ENCODE measurements at places on chromosomes 11 and 22.

DNA sequence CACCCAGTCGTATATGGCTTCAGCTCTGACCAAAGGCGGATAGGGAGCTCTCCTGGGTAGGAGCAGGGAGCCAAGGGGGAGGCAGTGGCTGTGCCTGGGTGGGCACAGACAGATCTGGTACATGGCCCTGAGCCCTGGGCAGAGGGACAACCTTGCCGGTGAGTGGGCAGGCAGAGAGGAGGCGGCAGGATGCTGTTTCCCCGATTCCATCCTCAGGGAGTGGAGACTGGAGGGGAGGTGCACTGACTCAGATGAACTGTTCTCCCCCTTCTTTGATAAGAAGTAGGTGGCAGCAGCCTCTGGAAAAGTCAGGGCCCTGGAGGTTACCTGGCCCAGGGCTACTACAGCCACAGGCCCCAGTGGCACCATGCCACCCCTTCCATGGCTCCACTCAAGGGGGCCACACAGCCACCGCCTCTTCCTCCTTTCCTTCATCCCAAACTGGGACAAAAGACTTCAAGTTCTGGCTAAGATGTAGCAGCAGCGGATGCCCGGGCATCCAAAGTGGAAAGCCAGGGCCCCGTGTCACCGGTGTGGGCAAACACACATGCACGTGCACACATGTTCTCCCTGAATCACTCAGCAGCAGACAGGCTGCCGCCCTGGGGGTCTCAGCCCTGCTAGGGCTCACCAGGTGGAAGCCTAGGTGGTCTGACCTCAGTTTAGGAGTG lies 13.4 kb downstream of the CXCR5 start:
- DNase-seq, result no peak

GRCh38 chr11:66311470-66311964 lies 5.3 kb downstream of the CD248 start:
- no peak for DNase-seq

- no peak for DNase-seq
These were observed 28.0 kb upstream of the L3MBTL2 start for GRCh38 chr22:41177040-41177621.

GRCh38 chr11:70698871-70699270 lies 300.5 kb downstream of the CTTN start:
- no peak for DNase-seq

GRCh38 chr22:17152340-17152739 lies 6.7 kb downstream of the HDHD5 start:
- no peak for DNase-seq

- no peak for DNase-seq
These were observed 30.1 kb upstream of the OAF start for GRCh38 chr11:120180551-120181232.

DNA sequence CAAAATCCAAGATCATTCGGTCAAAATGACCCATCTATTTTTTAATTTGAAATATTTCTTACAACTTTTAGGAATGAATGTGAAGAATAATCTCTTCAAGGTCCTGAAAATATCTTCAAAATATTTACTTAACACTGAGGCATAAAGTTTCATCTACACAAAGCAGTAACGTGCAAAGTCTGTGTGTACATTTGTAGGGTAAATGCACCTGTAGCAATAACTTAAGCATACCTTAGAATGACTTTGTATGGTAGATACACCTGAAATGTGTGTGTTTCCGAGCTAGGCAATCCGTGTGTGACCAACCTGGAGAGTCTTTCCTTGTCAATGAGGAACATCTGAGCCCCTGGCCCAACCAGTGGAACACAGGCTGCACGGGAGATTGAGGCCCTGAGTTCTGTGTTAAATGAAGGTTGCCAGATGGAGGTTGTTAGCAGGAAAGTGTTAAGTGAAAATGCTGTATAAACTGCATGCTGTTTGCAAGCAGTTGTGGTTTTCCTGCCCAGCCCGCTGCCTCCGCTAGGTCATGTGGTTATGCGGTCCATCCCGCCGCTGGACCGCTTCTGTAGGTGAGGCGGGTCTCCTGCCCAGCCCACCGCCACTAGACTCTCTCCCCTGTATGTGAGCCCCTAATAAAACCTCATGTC lies 7.6 kb upstream of the CTR9 start:
- DNase-seq, result no peak

DNA sequence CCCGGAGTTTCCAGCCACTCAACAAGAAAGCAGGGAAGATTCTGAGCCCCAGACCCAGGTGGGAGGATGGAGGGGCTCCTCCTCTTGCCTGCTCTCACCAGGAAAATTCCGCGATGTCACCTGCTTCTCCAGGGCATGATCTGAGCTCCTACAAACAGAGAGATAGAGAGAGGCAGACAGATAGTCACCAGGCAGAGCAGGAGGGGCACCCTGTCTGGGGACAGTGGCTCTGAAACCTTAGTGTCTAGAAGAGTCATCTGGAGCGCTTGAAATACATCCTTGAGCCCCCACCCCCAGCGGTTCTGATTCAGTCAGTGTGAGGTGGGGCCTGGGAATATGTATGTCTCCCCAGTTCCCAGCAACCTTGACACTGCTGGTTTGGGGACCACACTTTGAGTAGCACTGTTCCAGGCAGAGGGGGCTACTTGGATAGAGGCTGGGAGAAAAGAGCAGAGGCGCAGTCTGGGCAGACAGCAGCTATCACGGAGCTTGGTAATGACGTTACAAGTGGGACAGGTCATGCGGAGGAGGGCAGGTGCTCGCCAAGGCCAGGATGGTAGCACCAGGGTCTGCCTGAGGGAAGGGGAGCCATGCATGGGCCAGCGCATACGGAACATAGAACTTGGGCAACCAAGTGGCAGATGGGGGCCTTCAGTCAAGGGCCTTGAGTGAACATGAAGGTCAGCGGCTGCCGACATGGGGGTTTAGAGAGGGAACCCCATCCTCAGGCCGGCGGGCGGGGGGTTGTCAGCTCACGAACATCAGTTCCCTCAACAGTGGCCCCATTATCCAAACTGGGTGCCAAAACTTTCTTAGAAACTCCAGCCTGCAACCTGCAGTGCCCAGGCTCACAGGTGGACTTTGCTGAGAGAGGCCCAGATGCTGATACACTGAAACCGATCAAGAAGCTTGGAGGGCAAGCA lies 60.9 kb upstream of the MYEOV start:
- DNase-seq, result no peak

DNA sequence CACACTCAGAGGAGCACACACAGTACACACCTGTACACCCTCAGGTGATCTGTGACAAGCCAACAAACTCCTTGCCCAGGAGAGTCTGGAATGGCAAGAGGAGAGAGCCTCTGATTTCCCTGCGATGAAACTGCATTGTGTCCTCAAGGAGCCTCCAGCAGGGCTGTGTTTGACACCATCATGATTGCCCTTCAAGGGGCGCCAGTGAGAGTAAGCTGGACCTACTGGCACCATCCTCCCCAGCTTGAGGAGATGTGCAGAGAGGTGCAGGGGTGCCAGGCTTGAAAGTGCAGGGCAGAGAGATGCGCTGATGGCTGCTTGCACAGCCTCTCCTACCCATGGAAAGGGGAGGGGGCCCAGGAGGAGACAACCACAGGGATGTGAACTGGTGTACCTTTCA lies 188.8 kb upstream of the CADM1 start:
- no peak for DNase-seq

DNA sequence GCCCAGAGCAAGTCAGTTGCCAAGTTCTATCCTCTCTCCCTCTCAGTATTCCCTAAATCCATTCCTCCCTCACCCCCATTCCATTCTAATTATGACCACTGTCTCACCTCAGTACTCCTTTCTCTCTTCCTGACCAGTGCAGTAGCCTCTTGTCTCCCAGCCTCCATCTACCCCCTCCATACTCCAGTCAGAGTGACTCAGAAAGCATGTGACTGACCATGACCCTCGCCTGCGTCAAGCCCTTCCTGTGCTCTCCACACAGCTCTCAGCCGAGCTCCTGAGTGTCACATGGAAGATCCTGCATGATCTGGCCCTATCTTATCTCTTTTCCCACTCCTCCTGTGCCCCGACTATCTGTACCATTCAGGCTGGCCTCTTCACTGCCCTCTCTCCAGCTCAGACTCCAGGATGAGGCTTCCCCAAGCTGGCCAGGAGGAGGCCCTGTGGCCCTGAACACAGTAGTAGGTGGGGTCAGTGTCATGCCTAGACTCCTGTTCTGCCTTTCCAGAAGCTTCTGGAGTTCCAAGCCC lies 42.6 kb downstream of the NEU3 start:
- DNase-seq, result no peak

GRCh38 chr11:35006389-35007128 lies 90.1 kb downstream of the PDHX start:
- DNase-seq, result no peak

DNA sequence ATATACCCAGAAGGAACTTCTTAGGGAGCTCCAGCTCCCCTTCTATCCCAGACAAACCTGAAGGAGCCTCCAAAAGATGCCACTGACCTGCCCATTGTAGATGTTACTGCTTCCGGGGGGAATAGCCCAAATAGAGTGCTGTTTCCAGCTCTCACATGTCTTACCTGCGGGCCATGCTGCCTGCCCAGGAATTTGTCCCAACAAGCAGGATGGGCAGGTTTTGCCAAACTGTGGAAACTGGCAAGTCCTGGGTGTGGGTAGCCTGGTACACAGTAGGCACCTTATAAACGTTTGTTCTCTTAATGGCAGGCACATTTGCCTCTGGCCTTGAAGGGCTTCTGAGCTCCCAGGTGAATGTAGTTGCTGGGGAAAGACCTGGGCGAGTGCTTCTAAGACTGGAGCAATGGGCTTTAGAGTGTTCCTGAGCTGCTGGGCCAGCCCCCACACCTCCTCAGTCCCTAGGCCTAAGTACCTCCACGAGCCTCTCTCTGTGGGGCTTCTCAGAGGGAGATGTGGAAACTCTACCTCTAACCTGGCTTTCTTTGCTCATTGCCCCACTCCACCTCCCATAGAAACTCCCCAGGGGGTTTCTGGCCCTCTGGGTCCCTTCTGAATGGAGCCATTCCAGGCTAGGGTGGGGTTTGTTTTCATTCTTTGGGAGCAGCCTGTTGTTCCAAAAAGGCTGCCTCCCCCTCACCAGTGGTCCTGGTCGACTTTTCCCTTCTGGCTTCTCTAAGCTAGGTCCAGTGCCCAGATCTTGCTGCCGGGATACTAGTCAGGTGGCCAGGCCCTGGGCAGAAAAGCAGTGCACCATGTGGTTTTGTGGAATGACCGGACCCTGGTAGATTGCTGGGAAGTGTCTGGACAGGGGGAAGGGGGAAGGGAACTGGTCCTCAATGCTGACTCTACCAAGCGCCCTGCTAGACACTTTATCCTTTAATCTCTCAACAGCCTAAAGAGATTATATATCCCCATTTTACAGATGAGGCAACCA lies 37.2 kb downstream of the LIMK2 start:
- no peak for DNase-seq

- no peak for DNase-seq
These were observed 11.2 kb upstream of the DGKZ start for GRCh38 chr11:46335890-46336562.

DNA sequence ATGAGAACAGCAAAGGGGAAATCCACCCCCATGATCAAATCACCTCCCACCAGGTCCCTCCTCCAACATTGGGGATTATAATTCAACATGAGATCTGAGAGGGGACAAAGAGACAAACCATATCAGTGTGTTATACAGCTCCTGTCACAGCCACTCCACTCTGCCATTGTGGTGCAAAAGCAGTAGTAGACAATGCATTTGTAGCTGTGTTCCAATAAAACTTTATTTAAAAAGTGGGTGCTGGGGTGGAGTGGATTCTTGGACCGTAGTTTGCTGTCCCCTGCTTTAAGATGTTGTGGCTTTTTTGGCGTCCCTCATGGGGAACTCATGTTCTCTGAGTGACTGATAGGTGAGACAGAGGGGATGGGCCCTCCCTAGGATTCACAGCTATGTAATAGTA lies 399.1 kb downstream of the SOX6 start:
- no peak for DNase-seq

DNA sequence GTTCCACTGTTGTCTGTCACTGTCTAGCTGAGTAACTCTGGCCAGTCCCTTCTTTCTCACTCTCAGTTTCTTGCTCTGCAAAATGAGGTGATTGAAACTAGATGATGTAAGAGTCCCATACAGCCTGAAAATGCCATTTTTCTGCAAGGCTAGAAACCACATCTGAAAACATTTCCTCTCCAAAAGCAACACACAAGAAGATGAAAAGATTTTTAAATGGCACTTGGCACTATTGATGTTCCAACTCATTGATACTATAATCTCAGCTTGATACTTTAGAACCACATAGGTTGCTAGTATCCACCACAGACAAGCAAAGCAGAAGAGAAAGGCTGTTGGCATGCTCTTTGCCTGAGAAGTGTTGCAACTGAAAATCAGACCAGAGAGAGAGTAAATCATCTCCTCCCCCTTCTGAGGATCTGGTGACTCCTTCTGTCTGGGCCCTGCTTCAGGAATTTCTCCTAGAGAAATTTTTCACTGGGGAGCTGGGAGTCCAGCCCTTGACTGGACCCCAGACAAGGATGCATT lies 1217.9 kb downstream of the LRRC4C start:
- DNase-seq, result no peak

DNA sequence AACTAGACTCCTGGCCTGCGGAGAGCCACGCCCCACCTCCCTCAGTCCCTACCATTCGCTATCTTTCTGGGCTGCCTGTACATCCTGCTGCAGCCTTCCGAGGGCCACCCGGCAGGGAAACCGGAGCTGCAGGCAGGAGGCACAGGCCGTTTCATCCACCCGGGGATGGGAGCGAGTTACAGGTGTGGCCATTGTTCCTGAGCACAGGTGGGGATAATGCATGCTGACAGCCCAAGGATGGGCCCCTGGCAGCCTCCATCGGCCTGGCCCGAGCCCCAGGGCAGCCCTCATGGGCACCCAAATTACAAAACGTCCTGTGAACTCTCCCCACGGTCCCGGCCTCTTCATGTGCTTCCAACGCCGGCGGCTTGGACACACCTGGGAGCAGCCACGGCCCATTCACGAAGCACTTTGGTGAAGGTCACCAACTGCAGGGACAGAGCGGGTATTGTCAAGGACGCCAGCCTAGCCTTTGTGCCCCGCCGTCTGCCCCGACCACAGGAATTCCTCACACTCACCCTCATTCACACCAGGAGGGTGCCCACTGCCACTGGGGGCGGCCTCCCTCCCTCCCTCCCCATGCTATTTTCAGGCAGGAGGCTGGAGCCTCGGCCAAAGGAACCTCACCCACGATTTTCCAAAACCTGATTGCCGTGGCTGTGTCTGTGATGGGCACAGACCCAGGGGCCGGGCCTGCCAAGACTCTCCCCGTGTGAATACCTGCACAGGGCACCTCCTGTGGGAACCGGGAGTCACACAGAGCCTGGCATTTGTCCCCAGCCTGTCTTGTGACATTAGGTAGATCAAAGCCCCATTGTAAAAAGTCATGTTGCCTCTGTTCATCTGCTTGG lies 42.1 kb upstream of the MYEOV start:
- no peak for DNase-seq

GRCh38 chr11:21640491-21640890 lies 552.4 kb upstream of the ANO5 start:
- no peak for DNase-seq

Measured in smooth muscle cell of the brain vasculature (primary cell).